Metanephros (tissue), 2 donors: ENCODE measurements at places on chromosomes 2 and 18. TPM values are rescaled to one million over a fixed set of nuclear protein-coding genes. Genes with fewer than 3 reads are reported as not detected.

Gene LYG2
- total RNA-seq, result not detected

Gene BAZ2B
- total RNA-seq, result 138 TPM

Gene OBSL1
- 146 TPM for total RNA-seq

Gene GPR155
- 10.5 TPM for total RNA-seq
